ENCODE measurements at places on chromosomes 1 and 21. TPM values are rescaled to one million over a fixed set of nuclear protein-coding genes. Genes with fewer than 3 reads are reported as not detected.

The IRF6 gene
- 0.47 TPM for total RNA-seq

DNA sequence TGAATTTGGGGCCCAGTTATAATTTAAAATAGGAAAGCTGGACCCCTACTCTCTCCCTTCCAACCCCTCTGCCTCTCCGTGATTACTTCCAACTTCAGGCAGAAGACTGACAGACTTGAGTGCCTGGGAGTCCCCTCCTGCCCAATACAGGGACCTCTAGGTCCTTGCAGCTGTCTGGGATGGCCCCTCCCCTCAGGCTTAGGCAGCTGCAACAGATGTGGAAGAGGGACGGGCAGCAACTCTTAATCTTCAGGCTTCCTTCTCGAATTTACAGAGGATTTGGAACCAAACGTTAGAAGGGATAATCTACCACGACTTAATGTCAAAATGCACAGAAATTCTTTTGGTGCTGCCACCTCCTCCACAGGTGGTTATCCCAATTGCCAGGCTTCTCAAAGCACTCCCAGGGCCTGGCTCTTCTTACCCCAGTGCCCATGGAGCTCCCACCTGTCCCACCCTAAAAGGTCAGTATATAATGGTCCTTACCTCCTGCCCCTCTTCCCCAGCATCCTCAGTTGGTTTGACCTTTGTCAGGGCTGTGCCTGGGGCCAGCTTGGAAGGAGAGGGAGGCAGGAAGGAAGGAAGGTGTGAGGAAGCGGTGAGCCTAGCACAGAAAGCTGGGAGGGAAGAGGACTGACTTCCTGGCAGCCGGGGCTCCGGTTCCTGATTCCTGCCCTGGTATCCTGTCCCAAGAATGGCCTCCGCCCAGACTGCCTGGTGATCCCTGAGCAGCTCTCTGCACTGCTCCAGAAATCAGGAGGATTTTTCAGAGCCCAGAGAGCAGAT, 2.8 kb downstream of the PEA15 start:
- DNase-seq, result no peak

The S100A8 gene
- not detected for total RNA-seq

DNA sequence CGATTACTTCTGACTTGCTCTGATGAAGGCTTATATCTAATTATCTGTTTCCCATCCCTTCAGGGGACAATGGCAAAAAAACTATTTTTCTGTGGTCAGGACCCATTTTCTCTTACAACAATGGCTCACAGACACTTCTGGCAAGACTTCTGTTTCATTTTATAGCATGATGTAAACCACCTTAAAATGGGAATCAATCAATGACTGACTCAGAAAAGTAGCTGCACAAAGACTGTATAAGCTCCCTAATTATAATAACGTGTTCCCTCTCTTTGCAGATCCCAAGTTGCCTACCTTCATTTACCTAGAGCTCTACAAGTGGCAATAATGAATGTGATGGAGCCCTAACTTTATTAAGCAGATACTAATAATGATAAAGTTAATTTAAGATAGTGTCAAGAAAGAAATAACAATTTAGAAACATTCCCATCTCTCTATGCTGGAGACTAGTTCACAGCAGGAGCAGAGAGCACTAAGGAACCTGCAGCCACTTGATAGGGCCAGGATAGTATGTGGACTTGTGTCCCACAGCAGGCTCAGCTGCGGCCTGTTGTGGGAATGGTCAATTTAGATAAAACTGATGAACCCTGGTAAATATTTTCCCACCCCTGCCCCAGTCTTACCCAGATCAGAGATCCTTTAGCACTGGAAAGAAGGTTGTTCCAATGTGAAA, 538 bp downstream of the GBP2 start:
- no peak for DNase-seq

The CCDC185 gene
- total RNA-seq, result not detected

The LCE3C gene
- not detected for total RNA-seq

DNA sequence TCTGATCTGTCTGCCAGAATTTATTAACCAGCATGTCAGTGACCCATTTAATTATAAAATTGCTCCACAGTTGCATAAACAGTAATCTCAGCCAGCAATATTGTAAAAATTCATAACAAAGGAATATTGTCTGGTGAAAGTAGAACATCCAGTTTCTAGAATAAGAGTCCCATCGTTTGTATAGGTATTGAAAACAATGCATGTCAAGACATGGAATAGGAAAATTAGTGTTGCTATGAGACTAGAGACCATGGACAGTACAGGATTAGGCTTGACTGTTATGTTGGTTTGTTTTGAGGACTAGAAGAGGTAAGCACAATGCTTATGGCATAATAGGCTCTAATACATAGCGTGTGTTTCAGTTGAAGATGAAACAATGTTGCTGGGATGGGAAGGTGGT, 37.1 kb downstream of the ATF6 start:
- no peak for DNase-seq

The LRRC7 gene
- 19.1 TPM for total RNA-seq

DNA sequence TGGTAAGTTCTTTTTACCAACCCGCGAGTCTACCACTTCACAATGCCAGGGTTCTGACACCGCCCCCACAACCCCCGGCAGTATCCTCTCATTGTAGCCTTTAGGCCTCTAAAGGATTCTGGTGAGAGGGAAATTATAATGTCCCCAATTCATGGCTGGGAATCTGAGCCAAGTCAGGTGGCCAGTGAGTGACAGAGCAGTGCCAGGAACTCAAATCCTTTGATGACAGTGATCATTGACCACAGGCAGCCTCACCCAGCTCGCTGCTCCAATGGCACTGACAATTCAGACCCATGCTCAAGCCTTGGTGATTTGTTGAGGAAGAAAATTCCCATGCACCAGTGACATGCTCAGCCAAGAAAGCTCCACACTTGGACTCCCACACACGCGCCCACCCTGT, 63.4 kb upstream of the CSF1 start:
- no peak for DNase-seq

The GPR3 gene
- 1.5 TPM for total RNA-seq

The PLA2G2A gene
- not detected for total RNA-seq

GRCh38 chr1:150826299-150826698, 18.2 kb upstream of the CTSK start:
- DNase-seq, result no peak

GRCh38 chr1:6534248-6534822, 20.0 kb downstream of the NOL9 start:
- DNase-seq, result no peak

- DNase-seq, result no peak
Observed at GRCh38 chr1:30822966-30823581, 65.5 kb upstream of the LAPTM5 start.

DNA sequence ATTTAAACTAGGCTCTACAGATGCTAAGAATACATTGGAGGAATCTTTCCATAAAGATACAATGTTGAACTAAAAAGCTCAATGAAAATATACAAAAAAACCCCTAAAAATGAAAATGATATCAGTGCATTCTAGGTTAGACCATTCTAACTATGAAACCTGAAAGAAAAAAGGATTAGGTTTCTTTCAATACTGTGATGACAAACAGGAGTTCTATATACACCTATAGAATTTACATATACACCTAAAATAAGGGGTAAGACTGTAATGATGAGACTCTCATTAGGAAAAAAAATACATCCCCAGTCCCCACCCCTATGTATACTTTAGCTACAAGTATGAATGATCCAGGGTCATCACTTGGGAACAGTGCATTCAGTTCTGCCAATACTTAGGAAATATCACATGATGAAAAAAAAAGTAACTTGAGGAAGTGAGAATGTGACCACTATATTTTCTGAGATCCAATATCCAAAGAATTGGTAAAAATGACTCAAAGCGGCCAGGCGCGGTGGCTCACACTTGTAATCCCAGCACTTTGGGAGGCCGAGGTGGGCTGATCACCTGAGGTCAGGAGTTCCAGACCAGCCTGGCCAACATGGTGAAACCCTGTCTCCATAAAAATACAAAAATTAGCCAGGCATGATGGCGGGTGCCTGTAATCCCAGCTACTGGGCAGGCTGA, 26.3 kb downstream of the SELENOF start:
- DNase-seq, result no peak

DNA sequence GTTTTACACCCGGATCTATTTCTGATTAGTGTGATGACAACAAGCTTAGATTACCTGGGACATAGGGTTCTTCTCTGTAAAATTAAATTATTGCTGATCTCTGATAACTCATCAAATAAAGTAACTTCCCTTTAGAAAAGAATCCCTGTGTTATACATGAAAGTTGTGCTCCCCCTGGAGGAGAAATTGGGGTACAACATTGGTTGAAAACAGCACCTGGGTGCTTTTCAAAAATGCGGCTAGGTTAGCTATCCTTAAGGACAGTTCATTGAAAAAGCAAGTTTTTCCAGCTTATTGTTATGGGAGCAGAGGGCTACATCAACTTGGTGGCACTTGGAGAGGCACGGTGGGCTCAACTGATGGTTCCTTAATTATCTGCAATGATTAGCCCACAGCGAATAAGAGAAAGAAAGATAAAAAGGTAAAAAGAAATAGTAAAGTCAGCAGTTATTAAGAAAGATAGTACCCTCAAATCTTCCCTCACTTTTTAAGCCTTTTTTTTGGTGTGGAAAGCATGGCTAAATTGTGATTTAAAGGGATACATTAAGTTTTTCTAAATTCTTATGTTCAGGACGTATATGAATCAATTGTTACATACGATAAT, 97.8 kb downstream of the FMN2 start:
- DNase-seq, result no peak

DNA sequence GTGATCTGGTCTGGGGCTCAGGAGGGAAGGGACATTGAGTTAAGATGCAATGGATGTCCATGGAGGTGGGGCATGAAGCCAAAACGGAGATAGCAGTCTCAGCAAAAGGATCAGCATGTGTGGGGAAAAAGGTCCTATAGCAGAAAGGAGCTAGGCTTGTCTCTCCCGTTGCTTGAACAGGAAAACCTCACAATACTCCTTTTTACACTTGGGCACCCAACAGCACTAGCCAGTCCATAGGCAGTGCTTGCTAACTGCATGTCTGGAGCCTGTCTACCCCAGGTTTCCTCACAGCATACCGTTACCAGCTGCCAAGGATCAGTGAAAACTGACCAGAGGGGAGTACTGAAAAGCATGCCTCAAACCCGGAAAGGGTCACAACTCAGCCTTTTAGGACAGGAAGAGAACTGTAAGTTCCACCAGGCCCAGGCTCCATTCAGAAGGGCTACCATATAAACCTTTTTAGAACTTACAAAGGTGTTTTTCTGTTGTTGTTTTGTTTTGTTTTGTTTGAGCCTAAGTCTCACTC, 78.6 kb downstream of the JAK1 start:
- no peak for DNase-seq

DNA sequence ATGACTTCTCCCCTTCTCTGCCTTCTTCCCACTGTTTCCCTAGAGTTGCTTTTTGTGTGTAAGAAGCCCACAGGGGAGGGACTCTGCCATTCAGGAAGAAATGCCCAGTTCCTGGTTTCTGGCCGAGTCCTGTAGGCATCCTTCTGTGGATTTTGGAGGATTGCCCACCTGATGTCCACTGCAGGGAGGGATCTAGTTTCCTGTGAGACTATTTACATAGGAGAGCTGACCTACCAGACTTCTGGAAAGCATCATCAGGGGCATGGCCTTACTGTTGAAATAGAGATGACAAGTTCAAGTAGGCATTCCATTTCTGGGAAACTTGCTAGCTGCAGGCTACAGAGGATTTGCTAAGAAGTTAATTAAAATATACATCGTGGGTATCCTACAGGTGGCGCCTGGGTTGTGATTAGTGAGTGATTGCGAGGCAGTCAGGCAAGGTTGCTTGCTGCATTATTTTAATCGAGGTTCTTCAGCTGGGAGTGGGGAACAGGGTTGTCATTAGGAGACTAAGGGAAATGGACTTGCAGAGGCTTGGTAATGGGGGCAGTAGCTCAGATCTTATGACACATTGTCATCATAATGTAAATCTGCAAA, 148.7 kb downstream of the HHAT start:
- no peak for DNase-seq

- DNase-seq, result peak; percentile 61
Observed at GRCh38 chr1:32361674-32362473, 411 bp downstream of the FAM229A start.

DNA sequence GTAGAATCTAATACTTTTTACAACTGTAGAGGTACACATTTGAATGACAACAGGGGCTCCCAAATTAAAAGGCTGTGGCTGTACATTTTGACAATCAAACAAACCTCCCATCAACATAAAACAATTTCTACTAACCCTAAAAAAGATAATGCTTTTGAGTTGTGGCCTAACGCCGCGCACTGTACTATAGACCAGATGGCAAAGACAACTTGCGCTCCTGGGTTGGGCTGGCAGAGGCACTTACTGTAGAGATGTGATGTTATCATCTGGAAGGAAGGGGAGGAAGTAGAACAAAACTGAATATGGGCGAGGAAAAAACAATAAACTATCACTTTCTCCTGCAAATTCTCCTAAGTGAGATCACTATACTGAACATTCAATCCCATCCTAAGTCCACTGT, 26.1 kb downstream of the SPRTN start:
- DNase-seq, result no peak

- peak; percentile 89 for DNase-seq
Observed at GRCh38 chr1:29235955-29236711, at the start of gene PTPRU. Gene PTPRU, plus strand, starts transcription at chr1:29236522. Its CDS starts 123 bp downstream, at chr1:29236645.

The ADGRL4 gene
- total RNA-seq, result not detected

All from glutamatergic neuron (in vitro differentiated cells).